ENCODE measurements at places on chromosomes 3 and 15.

DNA sequence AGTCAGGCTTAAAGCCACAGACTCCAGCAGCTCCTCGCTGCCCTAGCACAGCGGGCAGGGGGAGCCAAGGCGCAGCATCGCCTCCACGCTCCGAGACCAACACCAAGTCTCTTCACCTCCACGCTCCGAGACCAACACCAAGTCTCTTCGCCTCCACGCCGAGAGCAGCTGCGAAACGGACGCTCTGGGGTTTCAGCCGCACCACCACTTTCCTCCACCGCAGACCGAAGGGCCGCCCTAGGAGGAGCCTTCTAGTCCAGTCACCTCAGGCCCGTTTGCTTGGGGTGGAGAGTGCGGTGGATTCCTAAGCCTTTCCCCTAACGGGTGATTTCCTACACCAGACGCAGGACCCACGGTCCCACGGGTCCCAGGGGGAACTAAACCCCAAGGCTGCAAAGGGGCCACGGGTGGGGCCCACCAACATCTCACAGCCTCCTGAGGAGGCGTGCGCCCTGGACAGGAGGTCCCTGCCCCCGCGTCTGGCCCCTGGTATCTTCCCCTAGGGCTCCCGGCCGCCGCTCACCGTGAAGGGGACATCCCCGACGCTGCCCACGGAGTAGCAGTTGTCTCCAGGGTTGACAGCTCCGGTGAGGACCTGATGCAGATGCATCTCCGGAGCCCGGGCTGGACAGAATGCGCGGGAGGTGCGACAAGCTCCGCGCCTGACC is 501 bp downstream of the DMXL2 start:
- peak; percentile 1 for DNase-seq

DNA sequence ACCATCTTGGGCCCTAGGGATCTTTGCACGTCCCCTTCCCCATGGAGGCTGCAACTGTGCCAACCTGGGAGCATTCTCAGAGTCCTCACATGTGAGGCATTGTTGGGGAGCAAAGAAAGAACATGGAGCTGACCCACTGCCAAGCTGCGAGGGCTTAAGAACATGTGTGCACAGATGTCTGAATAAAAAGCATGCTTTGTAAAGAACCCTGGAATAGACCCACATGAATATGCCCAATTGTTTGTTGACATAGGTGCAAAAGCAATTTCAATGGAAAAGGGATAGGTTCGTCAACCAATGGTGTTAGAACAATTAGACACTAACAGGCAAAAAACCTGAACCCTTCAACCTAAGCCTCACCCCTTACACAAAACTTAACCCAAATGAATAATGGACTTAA is 9.3 kb downstream of the PGPEP1L start:
- DNase-seq, result no peak

GRCh38 chr3:27630885-27631284 is 91.2 kb downstream of the EOMES start:
- DNase-seq, result no peak

DNA sequence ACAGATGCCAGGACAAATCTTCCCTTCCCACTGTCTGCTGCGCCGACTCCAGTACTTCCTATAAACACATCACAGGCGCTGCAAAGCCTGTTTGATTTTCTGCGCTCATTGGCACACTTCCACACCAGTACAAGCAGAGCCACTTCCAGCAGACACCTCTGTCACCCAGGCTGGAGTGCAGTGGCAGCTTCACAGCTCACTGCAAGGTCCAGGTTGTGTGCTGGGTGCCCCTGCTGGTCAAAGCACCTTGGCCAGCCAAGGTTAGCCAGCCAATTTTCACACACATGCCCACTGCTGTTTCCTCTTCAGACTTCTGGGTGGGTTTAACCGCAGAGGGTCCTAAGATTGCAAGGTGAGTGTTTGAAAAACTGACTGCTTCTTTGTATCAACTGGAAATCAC is 4.9 kb downstream of the CHDH start:
- no peak for DNase-seq

- DNase-seq, result no peak
Measured at GRCh38 chr15:46489276-46489675, 854.4 kb downstream of the SQOR start.

GRCh38 chr3:32686713-32687112 is 1.7 kb downstream of the CNOT10 start:
- no peak for DNase-seq

- no peak for DNase-seq
Measured at GRCh38 chr3:58336135-58336882, 3.6 kb downstream of the PXK start.

DNA sequence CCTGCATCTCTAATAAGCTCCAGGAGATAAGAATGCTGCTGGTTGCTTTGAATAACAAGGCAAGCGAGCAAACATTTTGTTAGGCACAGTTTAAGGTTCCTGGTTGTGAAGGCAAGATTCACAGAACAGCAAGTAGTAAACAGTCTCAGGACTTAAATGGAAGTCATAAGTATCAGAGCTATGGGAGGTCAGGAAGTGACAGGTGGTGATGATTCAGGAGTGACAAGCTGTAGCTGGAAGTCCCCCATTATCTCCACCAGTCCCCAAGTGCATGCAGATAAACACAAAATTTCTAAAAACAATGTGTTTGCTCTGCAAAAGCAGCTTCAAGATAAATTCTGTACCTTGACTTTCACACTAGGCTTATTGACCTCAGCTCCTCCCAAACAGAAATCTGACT is 3.3 kb downstream of the FETUB start:
- DNase-seq, result no peak

GRCh38 chr3:41318520-41318919 is 119.2 kb downstream of the CTNNB1 start:
- no peak for DNase-seq

GRCh38 chr15:55552926-55553325 is 35.2 kb downstream of the PYGO1 start:
- no peak for DNase-seq

DNA sequence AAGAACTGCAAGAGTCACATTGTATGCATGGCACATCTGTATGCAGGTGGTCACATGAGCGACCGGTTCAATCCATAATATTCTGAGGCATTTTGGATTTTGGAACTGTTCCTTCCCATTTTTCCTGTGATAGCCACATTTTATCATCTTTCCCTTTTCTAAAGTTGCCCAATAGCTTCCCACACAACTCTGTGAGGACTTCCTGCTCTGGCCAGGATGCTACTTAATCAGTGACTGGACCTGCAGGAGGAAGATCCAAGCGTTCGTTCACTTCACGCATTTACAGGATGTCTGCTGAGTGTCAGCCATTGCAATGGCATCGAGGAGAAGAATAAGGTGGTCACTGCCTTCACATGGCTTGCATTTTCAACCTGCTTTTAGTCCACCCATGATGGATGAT is 9.8 kb downstream of the KLHL6 start:
- no peak for DNase-seq

- DNase-seq, result no peak
Measured at GRCh38 chr3:177642804-177643125, 445.5 kb upstream of the TBL1XR1 start.

GRCh38 chr3:154304936-154305335 is 19.4 kb downstream of the DHX36 start:
- no peak for DNase-seq

- DNase-seq, result no peak
Measured at GRCh38 chr3:167032267-167032876, 347.7 kb downstream of the ZBBX start.

GRCh38 chr3:186997061-186997460 is 66.7 kb downstream of the ST6GAL1 start:
- DNase-seq, result no peak

- DNase-seq, result no peak
Measured at GRCh38 chr3:128416578-128417211, 50.0 kb downstream of the DNAJB8 start.

DNA sequence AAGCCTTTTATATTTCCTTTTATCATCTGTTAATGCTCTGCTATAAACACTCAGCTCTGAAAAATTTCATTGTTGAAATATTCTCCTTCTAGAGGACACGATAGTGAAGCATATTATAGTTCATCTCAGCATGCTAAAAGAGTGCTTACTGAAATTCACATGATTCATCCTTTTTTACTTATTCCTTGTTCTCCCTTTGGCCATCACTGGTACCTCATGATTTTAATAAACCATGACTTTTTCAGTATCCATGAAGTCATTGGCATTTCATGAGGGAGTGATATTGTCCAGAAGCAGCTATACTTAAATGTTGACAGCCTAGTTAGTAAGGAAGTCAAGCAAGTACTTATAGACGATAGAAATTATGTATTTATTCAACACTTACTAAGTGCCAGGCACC is 112.7 kb downstream of the PROS1 start:
- no peak for DNase-seq

DNA sequence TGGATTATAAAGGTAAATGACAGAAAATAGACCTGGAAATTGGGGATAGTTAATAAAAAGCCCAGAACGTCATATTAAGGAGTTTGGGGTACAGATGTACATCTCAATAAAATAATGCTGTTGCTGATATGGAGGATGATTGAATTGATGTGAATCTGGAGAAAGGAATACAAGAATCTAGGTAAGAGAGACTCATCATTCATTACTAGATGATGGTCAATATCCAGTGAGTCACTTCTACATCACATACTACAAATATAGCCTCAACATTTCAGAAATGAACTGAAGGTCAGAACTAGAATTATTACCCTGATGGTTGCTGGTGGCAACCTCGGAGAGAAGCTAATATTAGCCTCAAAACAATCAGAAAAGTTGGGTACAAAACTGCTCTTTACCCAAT is 37.6 kb upstream of the P3H2 start:
- no peak for DNase-seq

DNA sequence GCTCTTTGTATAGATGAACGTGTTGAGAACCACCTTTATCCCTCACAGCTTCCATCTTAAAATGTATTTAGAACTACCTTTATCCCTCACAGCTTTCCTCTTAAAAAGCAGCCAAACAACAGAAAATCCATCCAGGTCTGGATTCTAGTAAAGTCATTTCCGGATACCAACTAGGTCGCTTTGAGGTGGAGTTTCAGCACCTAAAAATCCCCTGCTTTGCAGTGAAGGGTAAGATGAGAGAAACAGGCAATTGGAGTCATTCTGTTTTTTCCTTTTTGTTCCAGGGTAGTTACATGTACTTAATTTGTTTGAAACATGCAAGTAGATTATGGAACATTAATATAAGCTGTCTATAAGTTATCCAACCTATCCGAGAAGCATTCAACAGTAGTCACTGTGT is 192.0 kb downstream of the UBE2E2 start:
- DNase-seq, result no peak

GRCh38 chr3:16106050-16106449 is 68.4 kb upstream of the GALNT15 start:
- no peak for DNase-seq

GRCh38 chr15:74866090-74866489 is 7.1 kb downstream of the SCAMP2 start:
- no peak for DNase-seq

DNA sequence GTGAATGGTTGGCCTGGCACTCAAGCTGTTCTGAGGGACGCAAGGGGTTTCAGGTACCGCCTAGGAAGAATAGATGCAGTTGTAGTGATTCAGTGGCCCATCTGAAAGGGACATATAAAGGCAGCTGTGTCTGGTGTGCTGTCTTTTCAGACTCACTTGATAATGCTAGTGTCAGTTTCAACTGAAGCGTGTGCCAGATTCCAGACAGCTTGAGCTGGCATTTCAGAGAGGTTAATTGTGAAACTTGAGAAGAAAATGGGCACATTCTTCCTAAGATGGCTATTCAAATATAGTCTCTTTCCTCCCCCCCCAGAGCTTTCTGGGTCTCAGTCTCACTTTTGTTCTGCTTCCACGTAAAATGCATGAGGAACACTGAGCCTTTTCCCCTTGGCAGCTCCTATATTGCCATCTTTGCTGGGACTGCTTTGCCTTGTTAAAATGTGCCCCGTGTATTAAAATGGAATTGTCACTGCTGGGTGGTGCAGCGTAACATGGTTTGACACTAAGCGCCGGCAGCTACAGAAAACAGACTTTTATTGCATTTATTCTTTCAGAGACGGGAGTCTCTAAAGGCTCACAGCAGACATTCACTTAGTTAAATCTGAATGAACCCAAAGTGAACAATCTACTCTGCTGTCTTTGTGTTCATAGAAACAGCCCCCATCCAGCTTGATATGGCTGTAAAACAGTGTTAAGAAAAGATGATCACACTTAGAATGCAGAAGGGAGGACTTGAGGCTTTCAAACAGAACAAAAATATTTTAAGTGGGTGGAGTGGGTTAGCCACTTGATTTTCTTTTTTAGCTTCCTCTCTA is 478.7 kb downstream of the RBMS3 start:
- DNase-seq, result no peak

GRCh38 chr3:52210550-52211046 is 12.6 kb downstream of the ALAS1 start:
- no peak for DNase-seq

DNA sequence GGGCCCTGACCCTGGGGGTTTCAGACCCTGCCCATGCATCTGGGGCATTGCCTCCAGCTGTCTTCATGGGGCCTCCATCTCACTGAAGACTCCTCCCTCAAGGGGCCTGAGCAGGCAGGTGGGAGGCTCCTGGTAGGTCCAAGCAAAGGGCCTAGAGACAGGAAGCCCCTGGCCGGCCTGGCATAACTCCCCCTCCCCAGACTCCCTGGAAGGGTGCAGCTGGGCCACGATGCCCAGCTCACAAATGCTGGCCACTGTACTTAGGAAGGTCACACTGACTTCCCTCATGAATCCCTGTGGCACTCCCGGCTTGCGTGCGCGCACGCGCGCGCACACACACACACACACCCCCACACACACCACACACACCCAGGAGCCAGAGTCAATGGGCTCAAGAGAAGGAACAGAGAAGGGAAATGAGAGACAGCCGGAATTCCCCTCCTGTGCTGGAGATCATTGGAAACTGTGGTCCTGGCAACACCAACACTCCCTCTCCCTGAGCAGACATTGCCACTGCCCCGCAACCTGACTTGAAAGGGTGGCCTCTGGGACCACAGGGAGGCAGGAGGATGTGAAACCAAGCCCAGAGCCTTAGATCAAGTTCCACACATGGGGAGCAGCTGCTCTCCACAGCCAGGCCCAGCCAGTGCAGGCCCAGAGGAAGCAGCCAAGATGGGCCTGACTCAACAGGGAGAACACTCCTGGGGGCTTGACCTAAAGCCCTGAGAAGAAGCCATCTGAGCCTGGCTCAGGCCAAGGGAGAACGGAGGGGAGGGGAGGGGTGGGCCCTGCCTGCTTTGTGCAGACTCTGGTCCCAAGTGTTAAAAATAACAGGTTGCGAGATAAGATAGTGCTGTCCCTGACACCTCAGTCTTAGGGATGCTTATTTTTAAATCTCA is 69.7 kb downstream of the SCN5A start:
- DNase-seq, result no peak

DNA sequence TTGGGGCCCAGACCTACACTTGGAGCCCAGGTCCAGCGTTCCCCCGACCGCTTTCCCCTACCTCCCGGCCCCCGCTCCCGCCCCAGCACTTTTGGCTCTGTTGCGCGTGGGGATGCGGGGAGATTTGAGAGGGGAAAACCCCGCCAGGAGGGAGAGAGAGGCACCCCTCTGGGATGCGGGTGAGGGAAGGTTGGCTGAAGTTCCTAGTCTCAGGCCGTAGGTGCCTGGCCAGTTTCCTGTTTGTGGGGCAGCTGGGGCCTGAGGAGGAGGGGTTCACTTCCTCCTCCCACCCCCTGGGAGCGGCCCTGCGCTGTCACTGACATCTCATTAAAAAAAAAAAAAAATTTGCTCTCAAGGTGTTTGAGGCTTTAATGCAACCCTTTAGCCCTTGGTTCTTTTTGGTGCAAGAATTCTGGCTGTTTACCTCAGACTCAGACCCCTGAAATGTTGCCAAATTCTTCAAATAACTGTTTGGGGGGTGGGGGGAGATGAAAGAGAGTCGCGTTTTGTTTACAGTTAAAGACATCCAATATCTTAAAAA is 2.6 kb downstream of the FAM43A start:
- DNase-seq, result peak; percentile 19

- no peak for DNase-seq
Measured at GRCh38 chr3:174208161-174208560, 651.0 kb upstream of the NAALADL2 start.

Measured in activated T-cell treated with anti-CD3 and anti-CD28 coated beads for 1 hour (primary cell).